ENCODE measurements at places on chromosomes 4 and X.

DNA sequence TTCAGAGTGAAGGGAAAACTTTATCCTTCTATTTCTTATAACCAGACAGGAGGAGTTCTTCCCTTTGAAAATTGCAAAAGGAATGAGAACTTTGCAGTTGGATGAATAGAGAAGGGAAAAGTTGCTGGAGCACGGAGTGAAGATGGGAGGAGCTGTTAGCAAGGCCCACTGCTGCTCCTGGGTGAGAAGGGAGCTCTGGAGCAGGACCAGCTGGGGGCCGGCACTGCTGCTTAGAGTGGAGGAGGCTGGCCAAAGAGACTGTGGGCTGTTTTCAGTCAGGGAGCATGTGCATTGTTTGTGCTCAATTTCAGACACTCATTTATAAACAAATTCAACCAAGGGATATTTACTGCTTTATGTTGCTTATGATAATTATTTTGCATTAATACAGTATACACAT, 164.2 kb downstream of the STIM2 start:
- no peak for DNase-seq

DNA sequence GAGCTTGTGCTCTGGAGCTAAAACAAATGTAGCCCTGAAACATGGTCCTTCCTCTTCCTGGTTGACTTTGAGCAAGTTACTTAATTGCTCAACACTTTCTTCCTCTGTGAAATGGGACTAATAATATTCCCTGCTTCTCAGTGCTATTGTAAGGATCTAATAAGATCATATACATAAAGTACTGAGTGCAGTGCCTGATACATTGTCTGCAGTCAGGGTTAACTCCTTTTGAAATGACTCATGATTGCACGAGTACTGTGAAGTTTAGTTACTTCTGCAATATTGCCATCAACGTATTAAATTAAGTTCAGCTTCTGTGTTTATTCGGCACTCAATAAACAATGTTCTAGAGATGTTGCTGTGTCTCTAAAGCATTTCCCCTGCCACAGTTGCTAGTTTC, 91.8 kb upstream of the HPRT1 start:
- no peak for DNase-seq

DNA sequence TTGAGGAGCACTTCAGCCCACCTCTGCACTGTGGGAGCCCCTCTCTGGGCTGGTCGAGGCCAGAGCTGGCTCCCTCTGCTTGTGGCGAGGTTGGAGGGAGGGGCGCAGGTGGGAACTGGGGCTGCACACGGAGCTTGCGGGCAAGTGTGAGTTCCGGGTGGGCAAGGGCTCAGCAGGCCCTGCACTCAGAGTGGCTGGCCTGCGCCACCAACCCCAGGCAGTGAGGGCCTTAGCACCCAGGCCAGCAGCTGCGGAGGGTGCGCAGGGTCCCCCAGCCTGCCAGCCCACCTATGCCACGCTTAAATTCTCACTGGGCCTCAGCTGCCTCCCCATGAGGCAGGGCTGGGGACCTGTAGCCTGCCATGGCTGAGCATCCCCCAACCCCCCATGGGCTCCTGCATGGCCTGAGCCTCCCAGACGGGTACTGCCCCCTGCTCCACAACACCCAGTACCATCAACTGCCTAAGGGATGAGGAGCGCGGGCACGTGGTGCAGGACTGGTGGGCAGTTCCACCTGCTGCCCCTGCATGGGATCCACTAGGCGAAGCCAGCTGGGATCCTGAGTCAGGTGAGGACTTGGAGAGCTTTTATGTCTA, 110.9 kb downstream of the SLC39A8 start:
- no peak for DNase-seq

GRCh38 chrX:38881727-38882126, 80.5 kb downstream of the MID1IP1 start:
- DNase-seq = no peak

DNA sequence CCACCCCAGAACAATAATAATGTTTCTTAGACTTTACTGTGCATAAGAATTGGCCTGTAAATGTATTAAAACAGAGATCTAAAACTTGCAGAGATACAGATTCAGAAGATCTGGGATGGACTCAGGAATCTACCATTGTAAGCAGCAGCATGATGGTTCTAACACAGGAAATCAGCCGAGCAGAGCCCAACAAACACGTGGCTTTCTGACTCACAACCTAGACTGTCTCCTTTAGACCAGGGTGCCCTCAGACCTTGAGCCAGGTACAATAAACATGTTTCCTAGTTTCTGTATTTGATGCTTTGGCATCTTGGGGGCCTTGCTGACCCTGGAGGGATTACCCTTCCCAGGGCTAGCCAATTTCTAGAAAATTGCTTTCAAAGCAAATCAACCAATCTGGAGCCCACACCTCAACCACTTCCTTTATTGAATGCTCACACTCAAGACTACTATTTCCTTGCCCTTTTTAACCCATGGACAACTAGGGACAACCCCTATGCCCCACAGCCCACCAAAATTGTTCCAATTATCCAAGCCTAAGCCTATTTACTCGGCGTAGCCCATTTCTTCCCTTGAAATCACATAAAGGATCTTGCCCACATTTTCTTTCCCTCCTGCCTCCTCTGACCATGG, 80.5 kb downstream of the TBC1D9 start:
- no peak for DNase-seq

DNA sequence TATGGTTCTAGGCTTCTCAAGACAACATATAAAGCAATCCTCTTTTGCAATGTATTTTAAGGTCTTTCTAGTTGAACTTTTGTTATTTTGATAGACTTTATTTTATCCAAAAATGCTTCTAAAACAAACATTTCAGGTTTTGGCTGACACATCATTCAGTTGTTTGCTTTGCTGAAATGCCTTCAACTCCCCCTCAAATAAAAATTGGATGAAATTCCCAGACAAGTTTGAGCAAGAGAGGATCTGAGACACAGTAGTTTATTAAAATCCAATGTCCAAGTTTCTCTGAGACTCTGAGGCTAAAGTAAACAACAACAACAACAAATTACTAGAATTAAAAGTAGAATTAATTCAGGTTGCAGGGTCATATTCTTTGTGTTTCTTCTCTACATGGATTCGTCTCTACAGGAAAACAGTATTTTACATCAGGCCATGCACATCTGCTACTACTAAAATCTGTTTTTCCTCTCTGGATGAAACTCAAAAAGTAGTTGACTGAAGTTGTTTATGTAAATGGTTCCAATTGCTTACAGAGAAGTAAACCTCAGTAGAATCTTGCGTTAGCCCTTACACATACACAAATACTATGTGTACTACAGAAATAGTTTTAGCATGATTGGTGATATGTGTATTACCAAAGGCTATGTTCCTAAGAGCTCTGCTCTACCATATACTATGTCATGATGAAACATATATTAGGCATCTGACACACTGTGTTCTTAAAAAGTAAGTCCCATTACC, 64.9 kb downstream of the PRSS12 start:
- DNase-seq = no peak

DNA sequence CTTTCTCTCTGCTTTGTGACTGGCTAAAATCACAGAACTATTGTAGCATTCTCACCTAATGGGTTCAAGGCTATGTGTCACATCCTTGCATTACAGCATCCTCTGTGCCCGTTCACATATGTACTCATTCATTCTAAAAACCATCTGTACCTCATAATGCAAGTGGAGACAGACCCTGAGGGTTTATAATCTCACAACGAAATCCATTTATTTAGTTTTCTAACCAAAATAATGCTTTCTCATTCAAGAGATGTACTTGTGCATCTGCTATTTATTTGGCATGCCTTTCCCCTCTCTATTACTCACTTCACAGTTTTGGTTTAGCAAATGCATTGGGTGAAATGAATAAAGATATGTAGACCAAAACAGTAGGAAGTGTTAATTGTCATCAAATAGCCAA, 261.5 kb downstream of the DCHS2 start:
- DNase-seq = no peak

DNA sequence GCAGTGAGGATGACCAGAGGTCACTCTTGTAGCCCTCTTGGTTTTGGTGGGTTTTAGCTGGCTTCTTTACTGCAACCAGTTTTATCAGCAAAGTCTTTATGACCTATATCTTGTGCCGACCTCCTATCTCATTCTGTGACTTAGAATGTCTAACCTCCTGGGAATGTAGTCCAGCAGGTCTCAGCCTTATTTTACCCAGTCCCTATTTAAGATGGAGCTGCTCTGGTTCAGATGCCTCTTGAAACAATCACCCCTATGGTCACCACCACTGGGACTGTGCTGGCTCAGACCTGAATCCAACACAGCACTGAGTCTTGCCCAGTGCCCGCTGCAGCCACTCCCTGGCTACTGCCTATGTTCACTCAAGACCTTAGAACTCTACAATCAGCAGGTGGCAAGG, 49.4 kb downstream of the MCUB start:
- no peak for DNase-seq

- no peak for DNase-seq
Observed at GRCh38 chr4:122481766-122482405, 25.4 kb upstream of the IL2 start.

DNA sequence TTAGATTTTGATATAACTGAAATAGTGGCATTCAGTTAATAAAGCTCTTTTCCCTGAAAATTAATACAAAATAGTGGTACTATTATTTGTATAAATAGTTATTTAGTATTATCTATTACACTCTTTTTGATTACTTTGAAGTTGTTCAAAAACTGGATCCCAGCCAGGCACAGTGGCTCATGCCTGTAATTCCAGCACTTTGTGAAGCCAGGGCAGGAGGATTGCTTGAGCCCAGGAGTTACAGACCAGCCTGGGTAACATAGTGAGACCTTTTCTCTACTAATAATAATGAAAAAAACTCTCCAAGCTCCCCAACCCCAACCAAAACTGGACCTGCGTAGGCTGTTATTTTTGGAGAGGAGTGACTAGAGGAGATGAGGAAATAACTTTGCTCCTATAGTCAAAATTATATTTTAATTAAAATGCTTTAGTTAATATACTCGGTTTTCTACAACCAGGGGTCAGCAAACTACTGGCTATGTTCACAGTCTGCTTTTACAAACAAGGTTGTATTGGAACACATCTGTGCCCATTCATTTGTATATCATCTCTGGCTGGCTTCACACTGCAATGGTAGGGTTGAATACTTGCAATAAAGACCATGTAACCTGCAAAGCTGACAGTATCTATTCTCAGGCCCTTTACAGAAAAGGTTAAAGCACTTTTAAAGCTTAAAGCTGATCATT, 27.6 kb downstream of the GUCY1A1 start:
- no peak for DNase-seq

GRCh38 chr4:57682275-57682674, 572.1 kb upstream of the IGFBP7 start:
- no peak for DNase-seq

DNA sequence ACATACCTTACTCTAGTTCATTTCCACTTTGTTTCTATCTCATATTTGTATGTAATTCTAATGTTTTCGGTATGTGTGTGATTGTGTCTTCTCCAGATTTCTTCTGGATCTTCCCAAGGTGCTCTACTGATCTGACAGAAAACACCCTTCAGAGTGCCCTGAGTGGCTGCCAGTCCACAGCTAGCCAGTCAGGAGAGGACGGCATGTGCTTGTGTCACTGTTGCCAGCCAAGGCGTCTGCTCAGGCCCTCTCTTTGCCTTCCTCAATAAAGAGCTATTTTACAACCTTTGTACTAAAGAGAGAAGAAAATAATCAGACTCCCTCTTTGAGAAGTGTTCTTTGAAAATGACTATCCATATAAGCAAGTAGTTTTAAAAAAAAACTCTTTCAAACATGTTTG, 29.0 kb downstream of the CD99L2 start:
- peak; percentile 21 for DNase-seq

GRCh38 chr4:105797225-105797624, 88.6 kb downstream of the GSTCD start:
- DNase-seq = no peak

- DNase-seq = no peak
Observed at GRCh38 chr4:39291686-39292085, 74.5 kb downstream of the RFC1 start.

DNA sequence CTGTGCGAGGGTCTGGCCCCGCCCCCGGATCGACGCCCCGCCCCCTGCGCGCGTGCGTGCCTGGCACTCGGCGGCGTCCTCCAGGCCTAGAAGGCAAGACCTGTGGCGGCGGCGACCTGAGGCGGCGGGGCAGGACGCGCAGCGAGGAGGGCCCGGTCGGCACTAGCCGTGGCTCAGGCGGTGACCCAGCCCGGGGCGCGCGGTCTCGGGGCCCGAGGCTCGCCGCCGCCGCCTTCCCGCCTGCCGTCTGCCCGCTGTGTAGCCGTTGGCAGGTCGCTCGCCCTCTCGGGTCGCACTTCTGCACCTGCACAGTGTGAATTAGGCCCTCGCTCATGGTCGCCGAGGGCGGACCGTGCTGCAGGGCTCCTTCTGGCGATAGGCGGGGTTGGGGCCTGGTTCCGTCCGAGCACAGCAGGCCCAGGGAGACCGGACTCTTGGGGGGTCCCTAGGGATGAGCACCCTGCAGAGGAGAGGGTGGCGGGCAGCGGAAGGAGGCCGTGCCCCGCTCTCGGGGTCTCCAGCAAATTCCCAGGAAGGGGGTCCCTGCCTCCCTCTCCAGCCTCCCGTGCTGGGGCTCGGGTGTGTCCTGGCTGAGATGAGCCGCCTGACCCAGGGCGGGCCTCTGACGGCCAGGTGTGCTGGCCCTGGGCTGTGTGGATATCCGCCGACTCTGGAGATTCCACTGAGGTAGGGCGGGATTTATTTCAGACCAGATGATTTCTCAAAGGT, 557 bp upstream of the FAM53A start:
- DNase-seq = no peak

GRCh38 chr4:104417357-104417882, 77.3 kb downstream of the CXXC4 start:
- DNase-seq = no peak
